Activated CD8-positive, alpha-beta memory T cell treated with anti-CD3 and anti-CD28 coated beads for 1 hour (primary cell): ENCODE measurements at places on chromosomes 3 and 15.

DNA sequence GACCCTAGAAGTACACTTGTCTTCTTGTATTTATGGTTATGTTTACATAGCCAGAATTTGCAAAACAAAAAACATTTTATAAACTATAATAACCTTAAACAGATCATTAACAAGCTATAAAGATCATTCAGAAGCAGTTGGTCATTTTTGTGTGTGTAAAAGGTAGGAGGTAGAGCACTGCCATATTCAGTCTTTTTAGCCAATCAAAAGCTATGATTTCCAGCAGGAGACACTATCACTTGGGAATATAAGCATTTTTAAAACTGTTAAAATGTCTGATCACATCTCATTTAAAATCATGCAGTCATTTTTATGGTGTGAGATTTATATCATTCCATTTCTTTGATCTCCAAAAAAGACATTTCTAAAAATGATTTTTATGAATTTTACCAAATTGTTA is 42.6 kb upstream of the ATP2C1 start:
- no peak for DNase-seq

GRCh38 chr15:22890296-22890695 is 51.8 kb downstream of the NIPA2 start:
- no peak for DNase-seq

GRCh38 chr3:57152151-57153143 is 12.7 kb downstream of the IL17RD start:
- no peak for DNase-seq

- no peak for DNase-seq
These were observed 32.4 kb upstream of the SMAD3 start for GRCh38 chr15:67033012-67033411.

DNA sequence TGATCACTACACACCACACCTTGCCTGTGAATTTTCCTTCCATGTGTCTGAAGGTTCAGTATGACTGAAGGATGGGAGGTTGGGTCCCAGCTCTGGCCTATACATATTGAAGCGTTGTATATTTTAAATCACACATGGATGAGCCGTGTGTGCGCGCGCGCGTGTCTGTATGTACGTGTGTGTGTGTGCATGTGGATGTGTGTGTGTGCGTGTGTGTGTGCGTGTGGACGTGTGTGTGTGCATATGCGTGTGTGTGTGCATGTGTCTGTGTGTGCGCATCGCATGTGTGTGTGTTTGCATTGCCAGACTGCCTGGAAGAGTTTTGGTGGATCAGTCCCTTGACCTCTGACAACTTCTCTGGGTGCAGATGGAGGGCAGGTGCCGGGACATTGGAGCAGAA is 45.7 kb downstream of the RPLP1 start:
- DNase-seq, result no peak

DNA sequence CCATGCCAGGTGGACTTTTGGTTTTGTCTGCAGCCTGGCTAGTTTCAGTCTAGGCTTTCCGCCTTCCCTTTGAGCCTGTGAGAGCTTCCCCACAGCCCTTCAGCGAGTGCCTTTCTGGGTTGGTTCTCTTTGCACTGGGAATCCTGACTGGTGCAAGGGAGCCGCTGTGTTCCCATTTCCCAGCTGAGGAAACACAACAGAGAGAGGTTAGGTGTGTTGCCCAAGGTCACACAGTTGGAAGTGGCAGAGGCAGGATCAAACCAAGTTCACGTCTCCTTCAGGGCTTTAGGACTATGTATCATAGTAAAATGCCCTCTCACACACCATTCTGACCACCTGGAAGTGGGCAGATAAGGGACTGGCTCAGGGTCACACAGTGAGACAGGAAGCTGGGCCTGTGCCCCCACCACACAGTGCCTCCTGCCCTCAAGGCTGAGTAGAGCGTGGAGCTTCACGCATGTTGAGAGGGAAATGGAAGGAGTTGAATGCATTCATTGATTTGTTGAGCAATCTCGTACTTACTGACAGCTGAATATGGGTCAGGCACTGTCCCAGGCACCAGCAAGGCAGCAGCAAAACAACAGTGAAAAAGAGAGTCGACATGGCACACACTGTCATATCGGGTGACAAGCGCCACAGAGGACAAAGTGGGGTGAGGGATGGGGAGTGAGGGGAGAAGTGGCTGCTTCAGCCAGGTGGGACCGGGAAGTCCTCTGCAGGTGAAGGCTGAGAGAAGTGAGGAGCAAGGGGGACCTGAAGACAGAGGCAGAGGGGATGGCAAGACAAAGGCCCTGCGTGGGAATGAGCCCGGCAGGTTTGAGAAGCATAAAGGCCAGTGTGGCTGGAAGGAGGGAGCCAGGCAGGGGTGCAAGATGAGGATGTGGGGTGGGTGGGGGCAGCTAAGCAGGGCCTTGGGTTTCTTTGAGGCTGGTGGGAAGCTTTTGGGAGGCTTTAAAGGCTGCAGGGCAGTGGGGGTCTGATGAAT is 12.3 kb upstream of the ANPEP start:
- DNase-seq, result no peak

DNA sequence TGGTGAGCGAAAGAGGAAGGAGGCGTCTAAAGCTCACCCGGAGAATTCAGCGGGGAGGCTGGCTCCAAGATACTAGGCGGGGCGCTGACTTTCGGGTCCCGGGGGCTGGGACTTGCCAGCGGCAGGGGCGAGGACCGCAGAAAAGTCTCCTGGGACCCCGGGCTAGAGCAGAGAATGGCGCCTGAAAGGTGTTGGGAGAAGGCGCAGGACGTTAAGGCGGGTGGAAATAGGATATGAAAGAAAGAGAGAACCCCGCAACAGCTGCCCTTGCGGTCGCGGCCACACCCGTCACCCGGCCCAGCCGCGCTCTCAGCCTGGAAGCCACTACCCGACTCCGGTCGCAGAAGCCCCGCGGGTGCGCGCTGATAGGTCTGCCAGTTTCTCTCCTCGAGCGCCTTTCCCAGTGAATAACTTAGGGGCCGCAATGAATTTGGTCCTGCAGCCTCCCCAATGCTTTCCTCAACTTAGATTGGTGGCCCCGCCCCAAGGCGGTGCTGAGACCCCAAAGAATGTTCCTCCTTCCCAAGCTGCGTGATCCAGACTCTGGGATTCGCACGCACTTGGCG is 604 bp downstream of the LTK start:
- DNase-seq, result no peak

- no peak for DNase-seq
These were observed 207.9 kb upstream of the RGMA start for GRCh38 chr15:93296759-93297500.

- DNase-seq, result no peak
These were observed 53.6 kb upstream of the TRPM1 start for GRCh38 chr15:31155151-31155550.

GRCh38 chr15:101018450-101018849 is 99.3 kb downstream of the LRRK1 start:
- no peak for DNase-seq

DNA sequence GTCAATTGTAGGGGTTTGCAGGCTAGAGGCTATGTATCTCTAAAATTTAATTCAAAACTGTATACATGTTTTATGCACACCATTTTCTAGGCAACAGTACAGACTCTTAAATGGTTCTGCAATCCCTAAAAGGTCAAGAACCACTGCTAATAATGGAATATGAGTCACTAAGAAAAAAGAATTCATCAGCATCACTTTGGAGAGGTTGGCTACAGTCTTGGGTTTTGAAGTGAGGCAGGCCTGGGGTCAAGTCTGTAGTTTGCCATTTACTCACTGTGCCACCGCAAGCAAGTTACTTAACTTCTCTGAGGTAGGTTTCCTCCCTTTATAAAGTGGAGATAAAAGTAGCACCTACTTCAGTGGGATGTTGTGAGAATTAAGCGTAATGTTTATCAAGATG is 33.7 kb downstream of the THRB start:
- DNase-seq, result no peak
